ENCODE measurements at places on chromosomes 1 and 21.

DNA sequence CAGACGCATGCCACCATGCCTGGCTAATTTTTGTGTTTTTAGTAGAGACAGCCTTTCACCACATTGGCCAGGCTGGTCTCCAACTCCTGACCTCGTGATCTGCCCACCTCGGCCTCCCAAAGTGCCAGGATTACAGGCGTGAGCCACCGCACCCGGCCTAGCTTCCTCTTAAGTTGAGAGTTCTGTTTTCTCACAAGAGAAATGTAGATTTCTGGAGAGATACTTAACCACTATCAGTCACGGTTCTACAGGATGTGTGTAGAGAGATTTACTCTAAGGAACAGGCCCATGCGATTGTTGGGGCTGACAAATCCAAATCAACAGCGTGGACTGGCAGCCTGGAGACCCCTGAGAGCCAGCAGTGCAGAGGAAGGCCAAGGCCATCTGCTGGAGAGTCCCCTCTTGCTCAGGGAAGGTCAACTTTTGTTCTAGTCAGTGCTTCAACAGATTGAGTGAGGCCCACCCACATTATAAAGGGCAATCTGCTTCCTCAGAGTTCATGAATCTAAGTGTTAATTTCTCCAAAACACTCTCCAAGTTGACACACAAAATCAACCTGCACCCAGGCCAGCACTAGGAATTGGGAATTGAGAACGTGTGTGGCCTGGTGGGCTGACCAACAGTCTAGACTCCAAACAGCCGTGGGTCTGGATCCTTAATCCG lies 38.7 kb downstream of the CHAF1B start:
- DNase-seq: no peak

DNA sequence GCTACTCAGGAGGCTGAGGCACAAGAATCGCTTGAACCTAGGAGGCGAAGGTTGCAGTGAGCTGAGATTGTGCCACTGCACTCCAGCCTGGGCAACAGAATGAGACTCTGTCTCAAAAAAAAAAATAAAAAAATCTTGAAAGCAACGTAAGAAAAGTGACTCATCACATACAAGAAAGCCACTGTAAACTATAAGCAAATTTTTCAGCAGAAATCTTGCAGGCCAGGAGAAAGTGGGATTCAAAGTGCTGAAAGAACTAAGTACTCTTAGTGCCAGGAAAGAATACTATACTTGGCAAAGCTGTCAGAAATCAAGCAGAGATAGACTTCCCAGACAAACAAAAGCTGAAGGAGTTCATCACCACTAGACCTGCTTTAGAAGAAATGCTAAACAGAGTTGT lies 4.4 kb upstream of the HMGN1 start:
- DNase-seq: no peak

DNA sequence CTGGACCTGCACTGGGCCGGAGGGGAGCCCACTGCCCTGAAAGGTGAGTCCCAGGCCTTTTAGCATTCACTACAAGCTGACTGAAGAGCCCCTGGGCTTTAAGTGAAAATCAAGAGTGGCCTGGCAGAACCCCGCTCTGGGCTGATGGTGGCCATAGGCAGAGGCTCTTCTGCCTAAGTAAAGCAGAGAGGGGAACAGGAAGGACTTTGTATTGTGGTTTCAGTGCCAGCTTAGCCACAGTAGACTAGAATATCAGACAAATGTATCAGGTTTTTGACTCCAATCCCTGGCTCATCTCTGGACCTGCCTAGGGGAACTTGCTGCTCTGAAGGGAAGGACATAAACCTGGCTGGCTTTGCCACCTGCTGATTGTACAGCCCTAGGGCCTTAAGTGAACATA lies 10.2 kb upstream of the HENMT1 start:
- DNase-seq: no peak

GRCh38 chr1:12596007-12596821 lies 21.8 kb downstream of the DHRS3 start:
- DNase-seq: no peak

- DNase-seq: no peak
Measured at GRCh38 chr1:158649052-158649451, 37.5 kb downstream of the SPTA1 start.

GRCh38 chr1:53833393-53833792 lies 4.7 kb downstream of the NDC1 start:
- DNase-seq: no peak

GRCh38 chr21:41170442-41170841 lies 2.5 kb downstream of the BACE2 start:
- DNase-seq: no peak

DNA sequence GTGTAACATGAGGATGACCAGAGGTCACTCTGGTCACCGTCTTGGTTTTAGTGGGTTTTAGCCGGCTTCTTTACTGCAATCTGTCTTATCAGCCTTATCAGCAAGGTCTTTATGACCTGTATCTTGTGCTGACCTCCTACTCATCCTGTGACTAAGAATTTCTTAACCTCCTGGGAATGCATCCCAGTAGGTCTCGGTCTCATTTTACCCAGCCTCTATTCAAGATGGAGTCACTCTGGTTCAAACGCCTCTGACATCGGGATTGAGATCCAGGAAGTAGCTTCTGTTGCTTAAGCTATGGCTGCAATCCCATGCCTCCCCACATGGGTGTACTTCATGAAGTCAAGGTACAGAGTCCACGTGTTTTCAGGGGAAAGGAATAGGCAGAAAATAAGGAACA lies 19.9 kb downstream of the FMN2 start:
- no peak for DNase-seq

GRCh38 chr1:203026031-203026665 lies at the start of gene PPFIA4:
TSS of gene PPFIA4 (plus strand) at chr1:203026491. CDS start at chr1:203039009, 12,518 bp downstream.
- peak; percentile 79 for DNase-seq

DNA sequence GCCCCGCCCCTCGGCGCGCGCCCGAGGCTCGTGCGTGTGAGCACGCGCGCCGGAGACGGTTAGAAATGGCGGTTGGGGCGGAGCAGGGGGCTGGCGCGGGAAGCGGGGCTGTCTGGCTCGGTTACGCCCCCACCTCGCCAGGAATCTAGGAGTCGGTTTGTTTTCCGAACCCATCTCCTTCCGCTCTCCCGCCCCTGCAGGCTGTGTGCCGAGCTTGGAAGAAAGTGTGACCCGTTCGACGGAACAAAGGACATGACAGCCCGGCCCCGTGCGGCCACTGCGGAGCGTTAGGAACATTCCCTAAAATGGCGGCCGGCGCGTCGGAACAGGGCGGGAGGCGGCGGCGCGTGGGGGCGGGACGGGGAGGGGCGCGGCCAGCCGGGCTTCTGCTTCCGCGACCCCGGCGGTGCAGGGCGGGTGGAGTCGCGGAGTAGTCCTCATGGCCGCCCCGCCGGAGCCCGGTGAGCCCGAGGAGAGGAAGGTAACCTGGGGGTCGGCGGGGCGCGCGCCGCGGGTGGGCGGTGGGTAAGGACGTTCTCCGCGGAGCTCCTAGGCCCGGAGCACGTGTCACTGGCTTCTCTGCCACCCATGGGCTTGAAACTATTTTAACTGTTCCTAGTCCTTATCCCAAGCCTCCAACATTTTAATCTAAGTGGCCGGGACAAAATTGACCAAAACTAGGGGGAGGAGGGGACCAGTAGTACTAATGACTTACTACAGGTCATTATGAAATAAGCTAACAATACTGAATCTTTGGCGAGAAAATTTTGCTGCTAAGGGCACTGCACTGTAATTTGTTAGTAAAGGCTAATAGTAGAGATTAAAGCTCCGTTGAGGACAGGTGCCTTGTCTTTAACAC lies at the start of gene COX20:
Gene COX20 (plus strand): TSS at position 383 of the 859 bp plus-strand sequence. CDS start 57 bp downstream, at position 440.
- DNase-seq: peak; percentile 94

- no peak for DNase-seq
Measured at GRCh38 chr1:23083714-23084480, 64.6 kb downstream of the KDM1A start.

DNA sequence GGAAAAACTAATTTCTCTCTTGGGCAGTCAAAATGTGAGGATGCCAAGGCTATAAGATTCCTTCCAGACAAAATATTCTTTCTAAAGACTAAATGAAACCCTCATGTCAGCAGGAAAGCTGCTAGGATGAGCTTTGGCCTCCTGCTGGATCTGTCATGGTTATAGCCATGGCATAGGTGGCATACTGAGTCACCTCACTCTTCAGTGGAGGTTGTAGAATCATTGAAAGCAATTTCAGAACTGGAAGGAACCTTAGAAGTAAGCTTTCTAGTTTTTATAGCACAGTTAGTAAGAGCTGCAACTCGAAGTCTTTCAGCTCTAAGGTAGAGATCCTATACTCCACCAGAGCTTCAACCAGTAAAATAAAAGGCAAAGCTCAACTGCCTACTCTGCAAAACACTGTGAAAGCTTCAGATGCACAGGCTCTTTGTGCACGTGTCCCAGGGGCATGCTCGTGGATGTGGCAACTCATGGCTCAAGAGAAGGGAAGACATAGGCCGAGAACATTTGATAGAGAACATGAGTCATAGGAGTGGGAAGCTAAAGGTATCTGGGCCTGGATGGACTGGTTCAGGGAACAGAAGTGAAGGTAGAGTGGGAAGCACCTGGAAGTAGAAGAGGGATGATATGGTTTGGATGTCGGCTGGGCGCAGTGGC lies 5.8 kb downstream of the AVPR1B start:
- DNase-seq: no peak
